ENCODE measurements at places on chromosomes 6 and 20.
A peak's percentile ranks its signal among the peaks of the same experiment; 100 is the strongest.

GRCh38 chr20:210809-211502, 16.1 kb upstream of the DEFB129 start:
- DNase-seq = no peak

- DNase-seq = no peak
Observed at GRCh38 chr6:8193541-8193940, 91.2 kb upstream of the EEF1E1 start.

GRCh38 chr6:136508725-136509392, 41.4 kb downstream of the MAP7 start:
- DNase-seq = no peak

- DNase-seq = no peak
Observed at GRCh38 chr6:111114482-111114881, 27.2 kb downstream of the SLC16A10 start.

DNA sequence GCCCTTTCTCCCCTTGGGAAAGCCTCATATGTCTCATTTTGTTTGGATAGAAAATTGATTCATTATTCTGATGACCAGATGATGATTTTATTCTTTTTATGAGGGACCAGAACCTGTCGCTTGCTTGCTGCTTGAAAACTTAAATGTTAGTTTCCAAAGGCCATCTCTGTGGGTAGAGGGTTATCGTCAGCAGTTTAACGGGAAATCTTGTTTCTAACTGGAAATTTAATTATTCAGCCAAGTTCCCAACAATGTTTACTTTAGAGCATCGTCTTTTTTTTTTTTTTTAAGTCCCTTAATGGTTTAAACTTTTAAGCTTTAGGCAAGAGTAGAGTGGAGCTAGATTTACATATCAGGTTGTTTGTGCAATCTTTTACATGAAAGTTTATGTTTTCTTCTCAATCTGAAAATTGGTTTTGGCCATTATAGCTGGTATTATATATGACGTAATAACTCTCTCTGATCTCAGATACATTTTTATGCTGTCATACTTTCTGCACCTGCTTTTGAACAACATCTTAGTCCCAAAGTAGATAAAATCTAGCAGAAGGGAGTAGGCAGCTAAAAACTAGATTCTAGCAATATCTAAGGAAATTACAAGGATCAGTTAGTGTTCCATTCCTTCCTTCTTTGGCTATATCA, 93.9 kb downstream of the FOXO3 start:
- DNase-seq = peak; percentile 40

- no peak for DNase-seq
Observed at GRCh38 chr6:47112317-47112716, 70.2 kb upstream of the ADGRF1 start.

- no peak for DNase-seq
Observed at GRCh38 chr6:142174703-142175102, 27.6 kb downstream of the VTA1 start.

DNA sequence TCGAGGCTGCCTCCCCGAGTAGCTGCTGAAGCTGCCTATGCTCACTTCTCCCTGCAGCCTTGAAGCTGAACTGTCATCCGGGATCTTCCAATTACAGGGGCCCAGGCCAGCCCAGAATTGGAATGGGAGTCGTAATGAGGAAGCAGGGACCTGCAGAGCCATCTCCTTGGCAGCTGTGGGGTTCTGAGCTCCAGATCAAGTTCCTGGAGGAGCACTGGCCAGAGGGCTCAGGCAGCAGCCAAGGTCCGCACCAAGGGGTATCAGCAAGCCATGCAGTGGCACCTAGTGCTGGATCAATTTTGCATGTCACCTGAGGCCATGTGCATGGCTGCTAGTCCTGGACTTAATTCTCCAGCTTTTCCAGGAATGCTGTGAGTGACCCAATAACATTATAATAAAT, 163.2 kb upstream of the TSHZ2 start:
- DNase-seq = no peak

- no peak for DNase-seq
Observed at GRCh38 chr6:45886776-45887175, 128.9 kb downstream of the CLIC5 start.

- no peak for DNase-seq
Observed at GRCh38 chr6:117601811-117602150, 530 bp downstream of the GOPC start.

- DNase-seq = no peak
Observed at GRCh38 chr6:166084951-166085350, 82.7 kb downstream of the TBXT start.

DNA sequence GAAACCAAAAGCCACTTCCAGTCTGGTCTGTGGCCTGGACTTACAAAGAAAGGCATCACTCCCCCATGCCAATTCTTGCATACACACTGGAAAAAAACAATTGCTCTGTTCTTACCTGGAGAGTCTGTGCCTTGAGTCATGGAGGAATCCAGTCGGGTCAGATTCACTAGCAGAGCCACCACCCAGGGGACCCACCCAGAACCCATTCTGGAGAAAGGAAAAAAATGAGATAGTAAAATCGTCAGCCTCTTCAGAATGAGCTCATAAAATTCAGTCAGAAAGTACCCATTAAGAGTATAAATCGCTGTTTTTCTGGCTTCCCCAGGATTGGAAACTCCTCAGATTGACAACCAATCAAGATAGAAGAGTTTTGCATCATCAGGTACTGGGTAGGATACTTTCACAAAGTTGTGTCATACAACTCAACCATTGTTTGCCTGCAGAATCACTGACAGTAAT, at the start of gene HLA-DOB:
Gene HLA-DOB (minus strand): TSS at position 257 of the 459 bp plus-strand sequence. CDS start 51 bp downstream, at position 206.
- DNase-seq = peak; percentile 38

DNA sequence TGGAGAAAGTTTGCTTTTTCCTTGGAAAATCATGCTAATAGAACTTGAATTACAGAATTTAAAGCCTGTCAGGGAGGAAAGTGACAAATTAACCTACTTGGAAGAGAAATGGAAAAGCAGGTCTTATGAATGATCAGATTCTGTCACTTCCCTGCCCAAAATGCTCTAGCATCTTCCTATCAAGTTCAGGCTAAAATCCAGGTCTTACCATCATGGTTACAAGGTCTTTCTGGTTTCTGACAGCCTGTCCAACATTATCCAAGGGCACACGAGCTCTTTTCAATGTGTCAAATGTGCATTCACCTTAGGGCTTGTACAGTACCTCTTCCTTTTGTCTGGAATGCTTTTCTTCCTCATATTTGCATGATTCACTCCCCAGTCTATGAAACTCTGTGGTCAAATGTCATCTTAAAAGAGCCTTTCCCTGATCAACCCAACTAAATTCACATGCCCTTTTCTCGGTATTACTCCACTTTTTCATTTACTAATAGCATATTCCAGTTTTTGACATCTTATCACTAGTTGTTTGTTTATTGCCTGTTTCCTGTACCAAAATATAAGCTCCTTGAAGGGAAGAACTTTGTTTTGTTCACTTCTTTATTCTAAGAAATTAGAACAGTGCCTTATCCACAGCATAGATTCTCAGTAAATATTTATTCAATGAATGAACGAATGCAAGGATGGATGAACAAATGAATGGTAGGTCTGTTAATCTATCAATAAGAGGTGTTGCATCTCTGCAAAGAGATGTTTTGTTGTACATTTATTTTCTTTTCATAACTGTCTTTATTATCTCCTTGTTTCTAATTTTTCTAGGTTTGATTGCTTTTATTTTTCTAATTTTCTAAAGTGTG, 139.5 kb downstream of the BCAS1 start:
- DNase-seq = no peak

DNA sequence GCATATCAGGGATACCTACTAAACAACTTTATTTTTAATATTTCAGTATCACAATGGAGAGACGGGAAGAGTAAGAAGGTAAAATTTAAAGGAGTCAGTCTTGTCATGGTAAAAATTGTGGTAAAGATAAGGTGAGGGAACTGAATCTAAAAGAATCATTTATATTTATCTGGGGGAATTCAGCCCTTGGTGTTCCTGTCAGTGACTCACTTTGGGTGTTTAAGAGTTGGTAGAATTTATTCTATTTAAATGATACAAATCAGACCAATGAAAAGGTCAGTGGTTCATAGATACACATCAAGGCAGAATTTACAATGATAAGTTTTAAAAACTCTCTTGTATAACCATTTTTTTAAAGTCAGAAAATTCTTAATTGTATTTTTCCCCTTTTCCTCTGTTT, 164.4 kb downstream of the CDKAL1 start:
- DNase-seq = no peak

GRCh38 chr6:106976270-106976669, 1.7 kb upstream of the CD24 start:
- no peak for DNase-seq

- no peak for DNase-seq
Observed at GRCh38 chr6:18359237-18359885, 27.8 kb upstream of the RNF144B start.

DNA sequence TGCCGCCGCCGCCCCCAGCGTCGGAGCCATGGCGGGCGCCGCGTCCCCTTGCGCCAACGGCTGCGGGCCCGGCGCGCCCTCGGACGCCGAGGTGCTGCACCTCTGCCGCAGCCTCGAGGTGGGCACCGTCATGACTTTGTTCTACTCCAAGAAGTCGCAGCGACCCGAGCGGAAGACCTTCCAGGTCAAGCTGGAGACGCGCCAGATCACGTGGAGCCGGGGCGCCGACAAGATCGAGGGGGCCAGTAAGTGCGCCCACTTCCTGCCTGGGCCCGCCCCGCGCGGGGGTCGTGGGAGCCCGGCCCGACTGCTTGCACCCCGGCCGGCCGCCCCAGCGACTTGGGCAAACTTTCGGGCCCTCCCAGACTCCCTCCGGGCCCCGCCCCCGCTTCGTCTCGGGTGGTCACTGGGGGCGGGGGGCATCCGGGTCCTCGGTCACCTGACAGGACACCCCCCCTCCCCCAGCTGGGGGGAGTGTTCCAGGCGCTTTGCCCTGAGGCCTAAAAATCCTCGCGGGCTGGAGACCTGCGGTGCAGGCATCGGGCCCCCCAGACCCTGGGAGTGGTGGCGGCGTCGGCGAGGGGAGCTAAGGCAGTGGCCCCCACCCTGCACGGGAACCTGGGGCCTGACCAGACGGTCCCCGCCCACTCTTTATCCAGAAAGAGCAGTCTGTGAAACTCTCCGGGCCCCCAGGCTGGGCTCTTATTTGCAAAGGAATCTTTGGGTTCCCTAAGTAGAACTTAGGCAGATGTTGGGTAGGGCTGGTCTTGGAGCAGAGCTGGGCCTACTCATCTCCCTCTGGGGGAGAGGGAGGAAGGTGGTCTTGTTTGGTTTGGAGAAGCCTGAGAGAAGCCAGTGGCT, 501 bp downstream of the PLCG1 start:
- peak; percentile 48 for DNase-seq

- DNase-seq = no peak
Observed at GRCh38 chr20:62362991-62363919, 3.9 kb downstream of the LAMA5 start.

DNA sequence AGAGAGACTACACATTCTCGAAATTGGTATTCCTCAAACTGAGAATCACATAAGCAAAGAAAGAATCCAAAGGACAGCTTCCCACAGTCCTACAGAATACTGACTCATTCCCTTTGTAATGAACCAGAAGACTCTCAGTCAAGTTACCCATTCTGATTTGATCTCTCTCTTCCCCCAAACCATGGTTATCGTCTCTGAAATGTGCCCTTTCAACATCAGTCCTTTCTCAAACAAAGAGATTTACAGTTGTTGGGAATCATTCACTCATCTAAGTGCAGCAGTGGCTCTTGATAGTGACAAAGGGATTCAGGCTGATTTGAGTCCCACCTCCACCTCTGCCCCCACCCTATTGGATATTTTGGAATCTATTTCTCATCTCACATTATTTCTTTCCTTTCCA, 15.0 kb upstream of the RSPO3 start:
- DNase-seq = peak; percentile 60

GRCh38 chr20:3121271-3121911, 36.9 kb upstream of the AVP start:
- DNase-seq = no peak

Measured in fibroblast of mammary gland (primary cell).